KBM-7 (cell line): ENCODE measurements at places on chromosomes 1 and 21.

DNA sequence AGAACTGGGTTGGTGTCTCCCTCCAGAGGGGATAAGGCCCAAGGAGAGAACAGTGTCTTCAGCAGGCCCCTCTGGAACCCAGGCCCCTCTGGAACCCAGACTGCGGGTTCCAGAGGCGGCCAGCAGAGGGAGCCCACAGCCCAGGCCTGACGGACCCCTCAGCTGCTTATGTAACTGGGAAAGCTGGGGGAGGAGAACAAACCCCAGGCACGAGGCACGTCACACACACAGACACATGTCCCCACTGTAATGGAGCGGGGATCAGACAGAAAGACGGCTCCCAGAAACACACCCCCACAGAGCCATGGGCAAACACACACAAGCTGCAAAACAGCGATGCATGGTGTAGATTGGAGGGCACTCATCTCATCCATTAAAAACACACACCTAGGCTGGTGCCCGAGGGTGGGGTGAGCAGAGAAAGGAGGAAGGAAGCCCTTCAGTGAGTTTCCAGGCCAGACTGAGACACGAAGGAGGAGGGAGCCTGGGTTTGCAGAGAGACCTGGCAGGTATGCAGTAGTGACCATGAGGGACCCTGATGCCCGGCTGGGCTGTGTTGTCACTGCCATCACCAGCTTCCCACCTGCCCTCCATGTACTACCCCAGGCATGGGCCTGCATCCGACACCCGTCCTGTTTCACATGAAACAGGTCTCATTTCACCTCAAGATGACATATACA lies 2.8 kb upstream of the IGSF8 start:
- DNase-seq: peak; percentile 91

DNA sequence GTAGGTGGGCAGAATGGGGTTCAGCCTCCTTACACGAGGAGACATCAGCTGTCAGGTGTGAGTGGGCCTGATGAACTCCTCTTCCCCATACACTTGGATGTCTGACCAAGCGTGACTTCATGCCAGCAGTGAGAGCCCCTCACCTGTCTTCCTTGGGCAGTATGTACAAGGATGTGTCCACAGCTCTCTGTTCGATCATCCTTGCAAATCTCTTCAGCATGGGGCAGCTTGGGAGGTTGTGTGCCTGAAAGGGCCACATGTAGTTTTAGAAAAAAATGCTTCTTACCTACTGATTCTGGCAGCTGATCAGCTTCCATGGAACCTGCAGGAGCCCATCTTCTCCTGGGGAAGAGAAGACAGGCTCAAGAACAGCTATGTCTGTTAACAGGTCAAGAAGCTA lies 18.0 kb downstream of the ACP6 start:
- no peak for DNase-seq

DNA sequence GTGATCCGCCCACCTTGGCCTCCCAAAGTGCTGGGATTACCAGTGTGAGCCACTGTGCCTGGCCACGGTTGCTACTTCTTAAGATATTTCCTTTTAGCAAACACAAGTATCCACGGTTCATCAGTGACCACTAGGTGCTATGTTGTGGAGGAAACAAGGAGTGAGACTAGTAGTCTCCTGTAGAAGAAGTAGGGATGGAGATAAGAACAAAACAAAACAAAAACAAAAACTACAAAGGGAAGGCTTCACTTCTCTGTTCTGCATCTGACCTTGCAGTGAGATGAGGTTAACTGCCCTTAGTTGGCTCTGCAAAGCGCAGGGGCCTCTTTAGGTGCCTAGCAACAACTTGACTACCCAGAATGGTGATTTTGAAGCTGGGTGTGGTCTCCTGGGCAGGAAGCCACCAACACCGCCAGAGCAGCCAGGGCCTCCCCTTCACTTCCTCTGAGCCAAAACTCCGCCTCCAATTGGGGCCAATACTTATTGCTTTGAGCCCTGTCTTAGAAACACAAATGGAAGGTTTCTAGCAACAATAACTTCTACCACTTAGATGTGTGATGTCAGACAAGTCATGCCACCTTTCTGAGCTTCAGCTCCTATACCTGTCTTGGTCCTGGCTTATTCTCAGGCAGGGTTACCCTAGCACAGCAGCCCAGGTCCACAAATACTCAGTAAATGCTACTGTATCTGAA lies 12.8 kb upstream of the CDC42 start:
- DNase-seq: peak; percentile 96

GRCh38 chr1:236204656-236205055 lies 62.3 kb downstream of the GPR137B start:
- DNase-seq: no peak

- no peak for DNase-seq
Observed at GRCh38 chr21:29175408-29176134, 45.1 kb downstream of the MAP3K7CL start.

DNA sequence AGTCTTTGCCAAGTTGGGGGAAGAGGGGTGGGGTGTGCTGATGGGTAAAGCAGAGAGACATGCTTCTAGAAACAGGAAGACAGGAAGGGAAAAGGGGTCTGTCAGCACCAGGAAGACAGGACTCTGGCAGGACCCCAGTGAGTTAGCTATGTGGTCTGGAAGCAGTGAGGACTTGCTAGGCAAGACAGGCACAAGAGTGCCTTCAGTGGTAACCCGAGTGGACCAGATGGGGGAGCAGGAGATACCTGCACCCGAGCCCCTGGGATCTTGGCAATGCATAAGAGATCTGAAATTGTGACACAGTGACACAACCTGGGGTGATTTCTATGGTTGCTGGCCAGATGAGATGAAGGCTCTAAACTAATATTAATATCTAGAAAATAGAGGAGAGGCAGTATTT lies 7.0 kb downstream of the TLR5 start:
- DNase-seq: no peak

- no peak for DNase-seq
Observed at GRCh38 chr1:45643978-45644377, 20.1 kb upstream of the CCDC17 start.

GRCh38 chr1:10793129-10793651 lies 3.3 kb downstream of the CASZ1 start:
- DNase-seq: peak; percentile 42

DNA sequence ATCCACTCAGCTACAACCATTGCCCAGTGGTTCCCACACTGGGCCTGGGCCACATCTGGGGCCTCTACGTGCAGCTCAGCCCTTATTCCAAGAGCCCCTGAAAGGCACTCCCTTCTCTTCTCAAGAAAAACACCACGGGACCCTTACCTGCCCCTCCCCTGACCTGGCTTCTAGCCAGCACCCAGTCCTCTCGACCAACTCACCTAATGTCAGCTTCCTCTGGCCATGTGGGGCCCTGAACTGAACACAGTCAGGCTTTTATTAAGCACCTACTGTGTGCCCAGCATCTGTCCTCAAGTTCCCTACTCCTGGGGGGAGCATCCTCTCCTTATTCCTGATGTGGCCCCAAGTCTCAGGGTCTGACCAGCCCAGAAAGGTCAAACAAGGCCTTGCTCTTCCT lies 208.4 kb downstream of the MATN1 start:
- DNase-seq: no peak

GRCh38 chr1:190138702-190139101 lies 339.0 kb downstream of the BRINP3 start:
- DNase-seq: no peak

DNA sequence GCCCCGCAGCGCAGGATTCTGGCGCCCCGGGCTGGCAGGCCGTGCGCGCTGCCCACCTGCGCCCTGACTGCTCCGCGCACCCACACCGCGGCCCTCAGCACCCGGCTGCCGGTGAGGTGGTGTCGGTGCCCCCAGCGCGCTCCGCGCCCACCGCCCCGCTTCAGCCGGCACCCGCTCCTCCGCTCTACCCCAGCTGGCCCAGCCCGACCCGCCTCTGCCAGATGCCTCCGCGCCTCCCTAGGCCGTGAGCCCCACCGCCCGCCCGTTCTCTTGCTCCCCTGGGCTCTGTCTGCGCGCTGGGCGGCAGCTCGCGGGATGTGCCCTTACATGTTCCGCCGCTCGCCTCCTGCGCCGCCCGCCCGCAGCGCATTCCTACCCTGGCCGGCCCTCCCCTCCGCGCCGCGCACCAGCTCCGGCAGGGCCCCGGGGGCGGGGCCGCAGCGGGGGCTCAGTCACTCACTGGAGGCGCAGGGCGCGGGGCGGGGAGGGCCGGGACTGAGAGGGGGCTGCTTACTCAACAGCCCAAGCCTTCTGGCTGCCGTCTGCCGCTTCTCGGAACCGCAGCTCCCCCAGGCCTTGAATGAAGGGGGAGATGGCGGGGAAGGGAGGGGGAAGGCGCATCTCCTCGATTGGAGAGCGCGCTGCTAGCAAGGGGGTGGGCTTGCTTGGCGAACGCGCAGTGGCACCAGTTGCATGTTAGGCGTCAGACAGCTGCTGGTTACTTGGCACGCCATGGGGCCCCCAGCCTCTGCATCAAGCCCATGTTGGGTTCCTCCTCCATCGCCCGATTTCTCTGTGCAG lies at the start of gene PHLDA3:
TSS of gene PHLDA3 (minus strand) at position 345 of the 801 bp plus-strand sequence. CDS start 402 bp downstream, outside the sequence.
- peak; percentile 91 for DNase-seq
